ENCODE measurements at places on chromosomes 6 and 20.

DNA sequence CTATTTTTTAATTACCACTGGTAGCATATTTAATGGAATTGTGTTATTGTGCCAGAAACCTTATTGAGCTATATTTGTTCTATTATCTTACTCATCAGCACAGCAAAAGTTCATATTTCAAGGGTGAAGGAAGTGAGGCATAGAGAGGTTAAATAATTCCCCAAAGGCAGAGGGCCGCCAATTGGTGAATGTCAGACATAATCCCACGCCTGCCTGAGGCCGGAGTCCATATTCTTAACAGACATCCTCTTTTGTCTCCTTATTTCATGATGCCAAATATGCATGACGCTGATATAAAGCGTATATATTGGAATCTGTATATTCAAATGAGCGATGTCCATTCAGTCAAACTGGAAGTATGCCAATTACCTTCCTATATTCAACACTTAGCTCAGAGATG lies 505.0 kb upstream of the SLC35B3 start:
- DNase-seq = no peak

GRCh38 chr6:147161974-147162495 lies 42.2 kb upstream of the STXBP5 start:
- DNase-seq = no peak

- no peak for DNase-seq
Measured at GRCh38 chr6:131910956-131911355, 40.2 kb downstream of the CCN2 start.

DNA sequence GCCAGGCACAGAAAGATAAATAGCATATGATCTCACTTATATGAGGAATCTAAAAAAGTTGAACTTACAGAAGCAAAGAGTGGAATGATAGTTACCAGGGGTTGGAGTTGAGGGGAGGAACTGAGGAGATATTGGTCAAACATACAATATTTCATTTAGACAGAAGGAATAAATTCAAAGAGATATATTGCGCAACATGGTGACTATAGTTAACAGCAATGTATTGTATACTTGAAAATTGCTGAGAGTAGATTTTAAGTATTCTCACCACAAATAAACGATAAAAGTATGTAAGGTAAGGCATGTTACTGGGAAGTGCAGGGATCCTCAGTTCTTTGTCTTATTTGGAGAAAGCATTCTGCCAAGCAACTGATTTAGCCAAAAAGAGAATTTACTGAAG lies 171.9 kb downstream of the LMBRD1 start:
- no peak for DNase-seq

GRCh38 chr20:44017211-44017610 lies 102.6 kb downstream of the TOX2 start:
- no peak for DNase-seq

GRCh38 chr6:122589115-122589514 lies 21.1 kb upstream of the PKIB start:
- DNase-seq = no peak

- no peak for DNase-seq
Measured at GRCh38 chr6:10347561-10348327, 67.1 kb downstream of the TFAP2A start.

DNA sequence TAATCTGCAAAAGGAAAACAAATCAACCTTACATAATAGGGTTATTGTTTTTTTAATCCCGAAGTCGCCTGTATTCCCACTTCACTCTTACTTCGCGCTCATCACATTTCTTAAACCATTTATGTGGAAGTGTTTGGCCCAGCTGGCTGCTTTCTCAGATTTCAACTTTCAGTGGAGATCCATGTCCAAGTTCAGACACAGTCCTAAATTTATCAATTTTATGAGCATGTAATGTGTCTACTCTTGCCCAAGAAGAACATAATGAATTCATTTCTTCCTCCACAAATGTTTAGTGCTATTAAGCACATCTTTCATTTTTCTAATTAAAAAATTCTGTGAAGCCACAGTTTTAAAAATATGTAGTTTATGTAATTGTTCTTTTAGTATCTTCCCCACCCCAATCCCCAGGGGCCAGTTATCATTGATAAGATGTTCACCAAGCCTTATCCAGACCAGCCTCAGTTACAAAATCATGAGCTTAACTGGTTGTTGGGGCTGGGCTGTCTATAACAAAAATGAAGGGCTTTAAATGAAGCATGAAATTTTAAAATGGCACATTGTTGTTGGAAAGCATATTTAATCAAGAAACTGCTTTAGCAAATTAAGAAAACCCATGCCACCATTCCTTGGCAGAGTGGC lies 151.7 kb downstream of the UST start:
- no peak for DNase-seq

- DNase-seq = no peak
Measured at GRCh38 chr6:47532981-47533585, 55.5 kb downstream of the CD2AP start.

GRCh38 chr6:63839485-63839884 lies 203.9 kb downstream of the PHF3 start:
- no peak for DNase-seq

DNA sequence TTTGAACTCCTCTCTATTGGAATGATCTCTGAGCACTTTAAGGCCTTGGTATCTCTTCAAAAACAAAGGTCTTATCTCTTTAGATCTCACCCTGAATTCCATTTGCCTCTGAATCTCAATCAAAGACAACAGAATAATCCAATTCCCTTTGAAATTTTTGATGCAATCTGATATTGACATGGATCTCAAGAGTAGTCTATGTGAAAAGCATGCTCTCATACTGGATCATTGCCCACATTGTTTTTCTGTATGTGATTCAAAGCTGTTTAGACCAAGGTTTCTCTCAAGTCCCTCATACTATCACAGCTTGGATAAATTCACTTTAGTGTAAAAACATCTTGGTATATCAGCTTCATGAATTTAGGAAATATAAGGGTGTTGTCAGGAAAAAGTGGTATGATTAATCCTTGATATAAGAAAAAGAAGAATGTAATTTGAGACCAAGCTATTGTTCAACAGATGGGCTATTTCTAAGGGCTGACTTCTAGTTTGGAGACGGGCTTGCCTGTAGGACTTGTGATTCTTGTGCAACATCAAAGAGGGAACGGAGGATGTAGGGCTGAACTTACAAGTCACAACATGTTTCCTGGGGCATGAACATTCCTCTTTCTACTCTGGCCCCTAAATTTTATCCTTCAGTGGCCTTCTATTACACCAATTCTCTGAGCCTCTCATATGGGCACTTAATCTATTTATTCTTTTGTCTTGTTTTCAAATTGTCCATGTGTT lies 77.9 kb upstream of the CITED2 start:
- DNase-seq = no peak

DNA sequence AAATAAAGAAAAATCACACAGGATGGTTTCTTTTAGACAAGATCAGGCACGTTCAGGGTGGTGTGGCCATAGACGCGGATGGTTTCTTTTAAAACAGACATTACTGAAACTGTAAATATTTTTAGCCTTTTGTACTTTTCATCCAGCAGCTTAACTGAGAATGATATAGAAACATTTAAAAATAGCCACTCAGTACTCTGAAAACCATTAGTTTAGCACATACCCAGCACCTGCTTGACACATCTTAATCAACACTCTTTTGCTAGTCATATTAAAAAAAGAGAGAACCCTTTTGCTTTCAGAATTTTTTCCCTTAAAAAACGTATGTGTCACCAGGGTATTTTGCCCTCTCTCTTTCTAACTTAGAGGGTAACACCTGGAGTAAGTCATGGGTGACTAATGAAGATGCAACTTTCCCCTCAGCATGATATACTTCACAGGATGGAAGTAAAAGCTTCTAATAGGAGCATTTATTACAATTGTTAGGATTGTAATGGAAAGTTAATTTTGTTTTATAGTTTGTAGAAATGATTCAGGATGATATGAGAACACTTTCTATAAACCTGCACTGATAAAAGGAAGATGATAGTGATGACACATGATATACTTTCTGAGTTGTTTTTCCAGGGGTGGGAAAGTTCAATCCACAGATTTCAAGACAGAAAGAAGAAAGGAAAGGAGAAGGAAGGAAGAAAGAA lies 45.2 kb downstream of the BACH2 start:
- peak; percentile 58 for DNase-seq

DNA sequence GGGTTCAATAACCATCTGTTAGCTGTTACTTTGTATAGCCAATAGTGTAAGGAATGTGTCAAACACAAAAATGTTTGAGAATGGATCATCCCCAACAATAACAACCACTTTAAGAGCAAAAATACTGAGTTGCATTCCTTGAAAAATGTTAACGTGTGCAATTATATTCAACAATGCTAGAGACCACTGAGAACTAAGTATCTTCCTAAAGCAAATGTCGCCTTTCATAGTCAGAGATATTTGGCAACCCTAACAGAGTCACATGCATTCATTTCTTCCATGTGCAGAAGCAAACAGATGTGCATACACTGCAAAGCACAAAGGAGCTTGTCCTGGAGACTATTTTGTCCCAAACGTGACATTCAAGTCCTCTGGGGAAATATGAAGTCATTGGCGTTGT lies 448.6 kb downstream of the GJA1 start:
- no peak for DNase-seq

DNA sequence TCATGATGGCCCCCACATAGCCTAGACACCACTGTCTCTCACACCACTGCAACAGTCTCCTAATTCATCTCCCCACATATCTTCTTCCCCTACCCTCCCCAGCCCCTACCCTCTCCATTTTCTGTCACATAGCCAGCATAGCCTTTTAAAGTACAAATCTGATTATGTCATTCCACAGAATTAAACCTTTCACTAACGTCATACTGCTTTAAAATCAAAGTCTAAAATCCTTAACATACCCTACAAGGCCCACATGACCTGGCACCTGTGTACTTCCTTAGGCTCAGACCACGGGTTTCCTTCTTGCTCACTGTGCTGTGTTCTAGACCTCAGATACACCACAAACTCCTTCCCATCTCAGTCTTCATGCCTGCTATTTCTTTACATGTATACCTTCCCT lies 5.9 kb downstream of the OSTM1 start:
- peak; percentile 25 for DNase-seq

- DNase-seq = no peak
Measured at GRCh38 chr6:152671171-152671570, 26.5 kb upstream of the MYCT1 start.

DNA sequence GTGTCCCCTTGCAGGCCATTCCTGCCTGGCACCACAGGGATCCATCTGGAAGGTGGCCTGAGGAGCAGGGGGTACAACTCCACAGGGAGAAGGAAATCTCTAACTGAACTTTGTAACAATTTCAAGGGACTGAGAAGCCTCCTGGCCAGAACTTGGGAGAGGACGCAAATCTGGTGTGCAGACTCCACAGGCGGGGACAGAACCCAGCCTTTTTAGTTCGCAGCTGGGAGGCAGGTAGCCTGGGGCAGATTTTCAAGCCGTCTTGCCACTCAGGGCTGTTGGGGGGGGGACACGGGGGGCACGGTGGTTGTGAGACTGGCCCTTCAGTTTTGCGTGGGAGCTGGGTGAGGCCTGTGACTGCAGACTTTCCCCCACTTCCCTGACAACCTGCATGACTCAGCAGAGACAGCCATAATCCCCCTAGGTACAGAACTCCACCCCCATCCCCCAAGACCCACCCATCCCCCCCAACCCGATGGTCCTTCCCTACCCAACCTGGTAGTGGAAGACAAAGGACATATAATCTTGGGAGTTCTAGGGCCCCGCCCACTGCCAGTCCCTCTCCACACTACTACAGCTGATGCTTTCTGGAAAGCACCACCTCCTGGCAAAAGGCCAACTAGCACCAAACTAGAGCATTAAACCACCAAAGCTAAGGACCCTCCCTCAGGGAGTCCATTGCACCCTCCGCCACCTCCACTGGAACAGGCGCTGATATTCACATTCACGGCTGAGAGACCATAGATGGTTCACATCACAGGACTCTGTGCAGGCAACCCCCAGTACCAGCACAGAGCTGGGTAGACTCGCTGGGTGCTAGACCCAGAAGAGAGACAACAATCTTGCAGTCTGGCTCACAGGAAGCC lies 3.0 kb upstream of the HUS1B start:
- no peak for DNase-seq

DNA sequence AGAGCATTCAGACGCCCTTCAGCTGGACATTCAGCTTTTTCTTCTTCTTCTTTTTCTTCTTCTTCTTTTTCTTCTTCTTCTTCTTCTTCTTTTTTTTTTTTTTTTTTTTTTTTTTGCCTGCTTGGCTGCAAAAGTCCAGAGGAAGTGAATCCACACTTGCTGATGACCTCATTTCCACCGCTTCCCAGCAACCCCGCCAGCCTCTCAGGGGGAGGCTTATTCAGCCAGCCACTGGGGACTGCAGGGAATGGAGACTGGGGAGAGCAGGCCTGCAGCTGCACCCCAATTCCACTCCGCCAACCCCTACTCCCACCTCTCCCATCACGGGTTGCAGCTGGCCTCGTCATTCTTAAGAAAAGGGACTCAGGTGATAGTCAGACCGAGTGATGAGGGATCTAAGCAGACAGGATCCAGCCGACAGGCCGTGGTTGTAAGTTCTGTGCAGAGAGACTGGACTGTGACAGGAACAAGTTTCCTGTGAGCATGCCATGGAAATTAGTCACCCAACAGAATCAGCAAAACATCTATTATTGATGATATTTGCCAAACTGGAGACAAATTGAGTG lies 59.0 kb upstream of the QKI start:
- no peak for DNase-seq

DNA sequence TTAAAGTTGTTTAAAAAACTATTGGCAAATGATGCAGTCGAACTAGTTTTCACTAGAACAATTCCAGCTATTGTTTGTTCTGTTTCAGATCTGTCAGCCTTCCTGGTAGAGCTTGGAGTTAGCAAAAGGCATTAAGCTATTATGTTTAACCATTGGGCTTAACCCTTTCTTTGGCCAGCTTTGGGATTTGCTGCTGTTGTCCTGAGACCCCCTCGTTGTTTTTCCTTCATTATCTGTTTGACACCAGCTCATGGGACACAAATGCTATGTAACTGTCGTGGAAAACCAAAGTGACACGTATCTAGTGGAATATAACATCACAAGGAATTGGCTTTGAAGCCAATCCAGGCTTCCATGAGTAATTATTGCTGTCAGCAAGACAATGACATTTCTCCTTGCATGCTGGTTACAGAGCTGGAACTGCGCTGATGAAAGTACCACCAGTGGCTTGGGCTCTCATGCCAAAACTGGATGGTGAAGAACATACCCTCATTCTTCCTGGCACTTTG lies 96.0 kb downstream of the EYA2 start:
- no peak for DNase-seq

DNA sequence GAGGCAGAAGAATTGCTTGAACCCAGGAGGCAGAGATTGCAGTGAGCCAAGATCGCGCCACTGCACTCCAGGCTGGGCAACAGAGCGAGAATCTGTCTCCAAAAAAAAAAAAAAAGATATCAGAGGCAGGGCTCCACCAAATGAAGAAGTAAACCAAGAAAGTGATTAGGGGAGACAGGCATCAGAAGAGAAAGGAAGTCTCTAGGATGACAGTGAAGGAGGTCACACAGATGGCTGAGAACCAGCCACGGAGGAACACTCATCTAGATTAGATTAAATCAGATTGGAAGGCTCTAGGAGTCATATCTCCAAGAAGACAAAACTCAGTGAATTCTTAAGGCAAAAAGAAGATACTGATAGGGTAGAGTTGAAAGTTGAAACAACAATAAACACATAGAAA lies 102.2 kb upstream of the CCDC28A start:
- no peak for DNase-seq
